Naive thymus-derived CD4-positive, alpha-beta T cell (primary cell): ENCODE measurements at places on chromosomes 11 and 22.

DNA sequence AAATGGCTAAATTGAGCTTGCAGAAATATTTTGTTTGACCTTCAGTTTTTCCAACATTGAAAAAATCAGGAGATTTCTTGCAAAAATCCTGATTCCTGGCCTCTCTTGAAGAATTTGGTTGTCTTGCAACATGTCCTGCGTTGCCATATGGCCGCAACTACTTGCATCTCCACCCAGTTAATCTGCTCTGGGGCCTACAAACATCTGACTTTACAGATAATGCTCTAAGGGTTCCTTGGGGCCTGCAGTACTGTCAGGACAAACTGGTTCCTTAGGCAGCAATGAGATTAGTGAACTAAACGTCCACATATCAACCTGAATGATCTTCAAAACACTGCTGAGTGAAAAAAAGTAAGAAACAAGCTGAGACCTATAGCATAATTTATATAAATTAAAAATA is 36.6 kb upstream of the FEZ1 start:
- no peak for DNase-seq

GRCh38 chr22:33879796-33880195 is 40.5 kb downstream of the LARGE1 start:
- DNase-seq, result no peak

GRCh38 chr11:130513132-130513531 is 64.7 kb downstream of the ADAMTS15 start:
- DNase-seq, result no peak

DNA sequence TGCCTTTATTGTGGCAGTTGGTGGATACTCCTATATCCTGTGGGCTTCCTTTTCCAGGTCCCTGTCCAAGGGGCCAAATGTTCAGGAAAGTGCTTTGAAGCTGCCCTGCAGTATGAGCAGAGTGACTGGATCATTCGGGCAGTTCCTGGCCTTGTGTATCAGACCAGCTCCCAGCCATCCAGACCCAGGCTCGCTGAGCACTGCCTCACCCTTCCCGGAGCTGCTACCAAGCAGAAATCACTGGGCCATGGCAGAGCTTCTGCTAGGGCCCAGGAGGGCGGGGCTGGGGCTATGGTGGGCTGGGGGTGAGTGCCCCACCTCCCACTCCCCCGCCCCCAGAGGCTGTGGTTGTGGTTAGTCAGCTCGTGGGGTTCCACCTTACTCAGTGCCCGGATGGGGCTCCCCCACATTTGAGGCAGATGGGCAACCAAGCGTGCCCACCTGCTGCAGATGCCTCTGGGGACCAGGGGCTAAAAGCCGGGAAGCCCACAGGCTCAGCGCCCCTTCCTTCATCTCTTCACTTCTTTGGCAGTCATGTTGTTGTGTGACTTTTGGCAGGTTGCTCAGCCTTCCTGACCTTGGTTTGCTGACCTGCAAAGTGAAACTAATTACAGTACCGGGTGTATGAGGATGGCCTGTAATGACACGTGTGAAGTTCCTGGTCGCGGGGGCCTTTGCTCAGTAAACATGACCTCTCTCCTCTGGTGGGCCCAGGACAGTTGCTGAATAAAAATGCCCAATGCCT is 2.1 kb upstream of the LRRC32 start:
- no peak for DNase-seq

GRCh38 chr11:2703363-2704141 is 3.8 kb upstream of the KCNQ1OT1 start:
- DNase-seq, result no peak

GRCh38 chr22:32325811-32326237 is 31.8 kb upstream of the RFPL3 start:
- no peak for DNase-seq

- no peak for DNase-seq
These were observed 423 bp downstream of the PEX16 start for GRCh38 chr11:45917286-45917622.

DNA sequence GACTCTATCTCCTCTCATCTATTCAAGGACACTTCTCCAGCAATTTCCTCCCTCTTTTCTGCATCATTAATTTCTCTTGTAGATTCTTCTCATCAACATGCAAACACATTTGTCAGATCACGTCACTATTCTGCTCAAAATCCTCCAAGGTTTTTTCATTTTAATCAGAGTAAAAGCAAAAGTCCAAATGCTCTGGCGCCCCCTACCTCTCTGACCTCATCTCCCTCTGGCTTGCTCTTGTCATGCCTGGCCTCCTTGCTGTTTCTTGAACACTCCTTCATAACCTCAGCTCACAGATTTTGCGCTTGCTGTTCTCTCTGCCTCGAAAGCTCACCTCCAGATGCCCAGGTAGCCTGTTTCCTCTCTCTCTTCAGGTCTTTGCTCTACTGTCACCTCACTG is 22.4 kb downstream of the RTCB start:
- DNase-seq, result no peak

- no peak for DNase-seq
These were observed 500.5 kb downstream of the FAM181B start for GRCh38 chr11:82233201-82233600.

GRCh38 chr11:69981119-69981784 is 96.9 kb upstream of the ANO1 start:
- no peak for DNase-seq

- DNase-seq, result no peak
These were observed 50.4 kb downstream of the RPUSD4 start for GRCh38 chr11:126161023-126161391.

DNA sequence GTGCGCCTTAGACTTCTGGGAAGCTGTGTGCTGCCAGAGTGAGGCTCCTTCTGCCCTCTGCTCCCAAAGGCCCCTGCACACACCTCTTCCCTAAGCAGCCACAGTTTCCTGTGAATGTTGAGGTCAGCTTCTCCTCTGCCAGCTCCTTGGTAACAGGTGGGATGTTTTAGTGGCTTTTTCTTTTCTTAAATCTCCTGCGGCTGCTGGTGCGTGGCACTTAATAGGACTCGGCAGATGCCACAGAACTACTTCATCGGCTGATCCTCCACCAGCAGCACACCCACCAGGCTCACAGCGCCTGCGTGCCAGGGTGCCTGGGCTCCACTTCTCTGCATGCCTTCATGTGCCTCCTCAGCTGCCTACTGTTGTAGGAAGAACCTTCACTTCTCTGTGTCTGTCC is 87.8 kb downstream of the RCN1 start:
- DNase-seq, result no peak

- DNase-seq, result no peak
These were observed 12.3 kb downstream of the PAX6 start for GRCh38 chr11:31798554-31799434.

- no peak for DNase-seq
These were observed 1.3 kb upstream of the SSH3 start for GRCh38 chr11:67301951-67302516.

DNA sequence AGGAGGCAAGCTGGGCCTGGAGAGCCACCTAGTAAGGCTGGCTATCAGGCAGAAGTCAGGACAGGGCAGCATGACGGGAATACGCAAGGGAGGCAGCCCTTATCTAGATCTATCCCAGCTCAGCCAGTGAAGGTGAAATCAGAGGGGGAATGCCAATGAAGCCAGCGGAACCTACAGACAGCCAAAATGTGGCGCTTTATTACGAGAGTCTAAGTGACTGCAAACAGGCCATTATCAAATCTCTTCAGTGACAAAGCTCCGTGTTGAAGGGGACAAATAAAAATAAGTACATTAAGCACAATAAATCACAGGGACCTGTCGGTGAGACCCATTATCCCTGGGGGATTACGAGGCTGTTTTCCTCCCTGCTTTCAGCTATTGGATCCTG is 22.8 kb downstream of the LARGE1 start:
- no peak for DNase-seq

GRCh38 chr11:114158421-114158820 is 98.9 kb downstream of the ZBTB16 start:
- no peak for DNase-seq

DNA sequence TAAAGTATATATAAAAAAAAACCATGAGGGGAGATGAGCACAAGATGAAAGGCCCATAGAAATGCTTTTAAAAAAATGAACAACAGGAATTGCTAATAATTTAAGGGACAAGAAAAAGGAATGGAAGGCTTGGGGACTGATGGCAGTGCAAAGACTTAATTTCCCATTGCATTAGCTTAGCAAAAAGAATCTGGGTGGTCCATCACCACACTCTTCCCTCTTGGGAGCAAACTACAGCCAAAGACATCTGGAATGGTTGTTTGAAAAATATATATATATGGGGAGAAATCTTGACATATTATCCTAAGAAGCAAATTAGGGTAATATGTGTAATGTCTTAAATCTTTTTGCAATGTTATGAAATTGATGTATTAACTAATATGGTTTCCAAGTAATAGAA is 727.1 kb downstream of the METTL15 start:
- no peak for DNase-seq

DNA sequence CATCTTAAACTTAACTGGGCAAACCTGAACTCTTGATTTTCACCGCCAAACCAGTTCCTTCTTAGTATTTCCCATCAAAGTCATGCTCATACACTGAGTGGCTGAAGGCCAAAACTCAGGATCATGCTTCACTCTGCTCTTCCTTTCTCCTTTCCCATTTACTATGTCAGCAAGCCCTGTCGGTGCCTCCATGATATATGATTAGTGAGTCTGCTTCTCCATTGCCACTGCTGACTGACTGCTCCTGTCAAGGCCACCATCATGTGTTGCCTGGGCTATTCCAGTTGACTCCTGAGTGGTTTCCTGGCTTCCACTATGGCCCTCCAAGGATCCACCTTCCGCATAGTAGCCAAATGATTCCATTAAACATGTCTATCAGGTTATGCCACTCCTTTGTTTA is 42.8 kb upstream of the AMPD3 start:
- DNase-seq, result no peak

DNA sequence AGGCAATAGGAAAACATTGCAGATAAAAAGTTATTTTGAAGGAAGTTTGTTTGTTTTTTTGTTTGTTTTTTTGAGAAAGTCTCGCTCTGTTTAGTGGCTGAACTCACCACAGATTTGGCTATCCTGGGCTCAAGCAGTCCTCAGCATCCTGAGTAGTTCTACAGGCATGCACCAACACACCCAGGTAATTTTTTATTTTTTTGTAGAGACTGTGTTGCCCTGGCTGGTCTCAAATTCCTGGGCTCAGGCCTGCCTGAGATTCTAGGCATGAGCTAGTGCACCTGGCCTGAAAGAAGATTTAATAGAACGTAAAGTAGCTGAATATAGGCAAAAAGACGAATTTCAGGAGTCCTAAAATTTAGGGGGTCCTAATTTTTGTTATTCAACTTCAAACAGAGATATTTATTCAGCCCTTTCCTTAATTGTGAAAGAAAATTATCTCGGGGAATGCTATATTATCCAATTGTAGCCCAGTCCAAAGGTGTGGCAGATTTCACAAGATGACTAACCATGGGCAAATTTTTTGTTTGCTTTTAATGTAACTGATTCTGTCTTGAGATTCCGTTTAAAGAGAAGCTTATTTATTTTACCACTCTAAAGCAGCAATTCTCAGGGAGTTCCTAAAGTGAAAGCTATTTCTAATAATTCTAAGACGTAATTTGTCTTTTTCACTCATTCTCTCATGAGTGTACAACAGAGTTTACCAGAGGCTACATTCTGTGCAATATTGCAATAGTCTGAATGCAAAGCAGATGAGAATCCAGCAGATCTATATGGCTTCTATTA is 940 bp downstream of the IL18 start:
- no peak for DNase-seq

DNA sequence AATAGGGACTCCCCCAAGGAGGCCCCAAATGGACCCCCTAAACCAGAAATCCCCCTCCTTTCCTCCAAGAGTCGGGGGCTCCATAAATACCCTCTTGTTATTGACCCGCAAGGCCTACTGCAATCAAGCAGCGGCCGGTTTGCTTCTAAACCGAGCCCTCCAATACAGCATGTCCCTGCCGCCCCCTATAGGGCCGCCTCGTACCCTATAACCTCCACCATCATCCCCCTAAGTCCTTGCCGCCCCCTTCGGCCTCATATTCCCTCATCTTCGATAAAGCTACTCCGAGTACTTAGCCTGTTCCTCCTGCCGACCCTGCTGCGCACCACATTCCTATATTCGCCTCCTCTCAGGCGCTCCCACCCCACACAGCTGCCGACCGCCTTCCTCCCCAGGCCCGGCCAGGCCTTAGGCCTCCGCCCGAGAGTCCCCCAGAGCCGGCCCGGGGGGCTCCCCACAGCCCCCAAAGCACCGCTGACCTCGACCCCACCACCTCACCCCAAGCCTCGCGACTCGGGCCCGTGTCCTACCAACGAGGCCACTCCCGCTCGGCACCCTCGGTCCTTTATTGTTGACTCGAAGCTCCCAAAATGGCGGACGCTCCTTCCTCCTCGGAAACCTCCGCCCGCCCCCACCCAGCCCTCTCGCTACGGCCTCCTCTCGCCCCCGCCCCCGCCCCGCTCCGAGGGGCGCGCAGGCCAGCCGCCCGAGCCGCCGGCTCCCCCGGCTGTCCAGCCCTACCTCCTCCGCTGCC is 430 bp downstream of the DDX6 start:
- DNase-seq, result peak; percentile 59
